ENCODE measurements at places on chromosomes 5 and 9. TPM values are rescaled to one million over a fixed set of nuclear protein-coding genes. Genes with fewer than 3 reads are reported as not detected.

The F2RL1 gene
- total RNA-seq, result not detected

The INSL6 gene
- total RNA-seq, result not detected

The CCDC183 gene
- total RNA-seq, result 49.3 TPM

The SLC30A5 gene
- total RNA-seq, result 39.0 TPM

The C9orf50 gene
- 1.8 TPM for total RNA-seq

The SLIT3 gene
- 62.5 TPM for total RNA-seq

The MGAT4B gene
- 192 TPM for total RNA-seq

The KIF4B gene
- total RNA-seq, result not detected

- no peak for DNase-seq
Measured at GRCh38 chr9:33861917-33862453, 45.0 kb downstream of the UBE2R2 start.

DNA sequence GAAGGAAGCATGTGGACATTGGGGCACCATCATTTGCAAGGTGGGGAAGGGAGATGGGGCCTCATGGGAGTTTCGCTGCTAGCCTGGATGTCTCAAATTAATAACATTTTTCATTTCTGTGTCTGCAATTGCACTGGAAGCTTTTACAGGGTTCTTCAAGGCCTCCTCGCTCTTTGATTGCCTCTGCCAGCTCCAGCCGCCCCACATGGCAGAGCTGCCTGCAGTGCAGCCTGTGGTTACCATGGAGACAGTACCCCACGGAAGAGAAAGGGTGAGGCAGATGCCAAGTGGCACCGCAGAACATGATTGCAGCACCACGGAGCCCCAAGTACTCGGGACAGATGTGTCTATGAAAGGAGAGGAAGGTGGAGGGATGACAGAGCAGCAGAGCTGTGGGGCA, 25.4 kb downstream of the CTNND2 start:
- no peak for DNase-seq

DNA sequence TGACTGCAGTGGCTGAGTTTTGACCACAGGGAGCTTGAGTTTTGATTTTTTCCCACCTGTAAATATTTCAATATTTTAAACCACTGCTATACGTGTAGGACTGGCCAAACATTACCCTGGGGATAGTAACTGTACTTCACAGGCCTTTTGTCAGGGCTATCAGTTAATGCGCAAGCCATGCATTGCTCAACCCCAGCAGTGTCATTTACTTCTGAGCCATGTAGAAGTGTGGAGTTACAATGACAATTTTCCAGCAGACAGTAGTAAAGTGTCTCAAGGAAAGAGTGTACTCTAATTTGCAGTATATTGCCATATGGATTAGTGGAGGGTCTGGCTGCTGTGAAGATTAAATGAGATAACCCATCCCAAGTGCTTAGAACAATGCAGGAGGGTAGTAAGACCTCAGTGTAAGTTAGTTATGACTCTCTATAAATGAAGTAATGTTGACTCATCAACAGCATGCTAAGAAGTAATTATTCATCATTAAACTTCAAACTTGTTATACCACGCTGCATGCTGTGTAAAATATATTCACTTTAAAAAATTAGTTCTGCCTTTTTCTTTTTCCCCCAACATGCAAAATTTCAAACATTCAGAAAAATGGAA, 489.2 kb downstream of the KDM4C start:
- no peak for DNase-seq

DNA sequence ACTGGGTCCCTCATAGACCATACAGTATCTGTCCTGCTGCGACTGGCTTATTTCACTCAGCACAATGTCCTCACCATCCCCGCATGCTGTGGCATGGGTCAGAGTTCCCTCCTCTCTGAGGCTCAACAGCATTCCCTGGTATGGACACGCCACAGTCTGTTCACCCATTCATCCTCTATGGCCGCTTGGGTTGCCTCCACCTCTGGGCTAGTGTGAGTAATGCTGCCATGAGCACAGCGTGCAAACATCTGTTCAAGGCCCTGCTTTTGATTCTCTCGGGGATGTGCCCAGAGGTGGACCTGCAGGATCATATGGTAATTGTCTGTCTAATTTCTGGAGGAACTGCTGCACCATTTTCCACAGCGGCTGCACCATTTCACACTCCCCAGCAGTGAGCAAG, 5.5 kb upstream of the FBP2 start:
- DNase-seq, result no peak

- no peak for DNase-seq
Measured at GRCh38 chr5:168925160-168925559, 346.0 kb upstream of the PANK3 start.

DNA sequence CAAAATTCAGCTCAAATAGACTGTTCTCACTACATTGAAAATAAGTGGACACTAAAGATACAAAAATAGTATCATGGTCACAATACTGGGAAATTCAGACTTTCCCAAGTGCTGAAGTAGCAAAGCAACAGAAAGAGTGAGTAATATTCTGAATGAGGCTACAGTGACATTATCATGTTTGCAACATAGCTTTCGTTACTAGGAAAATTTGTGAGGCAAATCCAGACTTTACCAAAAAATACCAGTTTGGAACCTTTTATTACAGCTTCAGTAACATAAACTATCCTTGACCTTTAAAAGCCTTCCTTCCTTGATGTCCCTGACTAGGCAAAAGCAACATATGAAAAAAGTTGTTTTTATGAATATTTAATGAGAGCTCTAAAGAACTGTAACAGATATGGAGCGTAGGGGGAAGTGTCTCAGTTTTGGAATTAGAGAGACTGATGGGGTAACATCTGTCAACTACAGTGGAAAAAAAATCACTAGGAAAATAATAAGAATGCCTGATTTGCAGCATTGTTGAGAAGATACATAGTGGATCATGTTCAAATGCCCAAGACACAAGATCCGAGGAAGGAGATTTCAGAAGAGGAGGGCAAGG, 312.9 kb downstream of the ADGRV1 start:
- DNase-seq, result no peak

DNA sequence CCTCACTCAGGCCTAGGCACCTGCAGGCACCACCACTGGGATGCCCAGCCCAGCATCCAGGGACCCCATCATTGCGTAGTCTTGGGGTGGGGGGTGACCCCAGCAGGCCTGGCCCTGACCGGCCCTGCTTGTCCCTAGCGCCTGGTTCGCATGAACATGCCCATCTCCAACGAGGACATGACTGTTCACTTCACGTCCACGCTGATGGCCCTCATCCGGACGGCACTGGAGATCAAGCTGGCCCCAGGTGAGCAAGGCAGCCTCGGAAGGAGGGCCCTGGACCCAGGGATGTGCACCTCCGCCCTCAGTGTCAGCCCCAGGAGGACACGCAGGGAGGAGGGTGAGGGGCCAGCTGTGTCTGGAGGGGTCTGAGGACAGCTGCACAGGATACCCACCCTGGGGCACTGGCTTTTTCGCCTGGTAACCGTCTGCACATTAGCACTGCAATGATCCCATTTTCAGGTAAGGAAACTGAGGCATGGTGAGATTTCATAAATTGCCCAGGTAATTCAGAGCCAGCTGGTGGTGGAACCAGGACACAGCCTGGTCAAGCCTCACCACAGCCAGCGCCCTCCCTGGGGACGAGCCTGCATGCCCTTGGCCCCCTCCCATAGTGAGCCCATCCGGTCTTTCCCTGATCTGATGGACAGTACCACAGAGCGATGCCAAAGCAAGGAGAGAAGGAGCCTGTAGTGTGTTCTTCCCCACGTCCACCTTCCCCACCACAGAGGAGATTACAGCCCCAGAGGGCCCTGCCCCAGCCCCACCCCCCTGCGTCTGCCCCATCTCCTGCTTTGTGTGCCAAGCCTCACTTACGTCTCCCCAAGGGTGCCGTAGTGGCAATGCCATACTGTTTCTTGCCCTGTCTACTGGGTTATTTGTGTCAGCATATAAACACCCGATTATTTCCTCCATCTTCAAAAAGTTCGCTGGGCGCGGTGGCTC, 228.3 kb downstream of the CACNA1B start:
- no peak for DNase-seq

- no peak for DNase-seq
Measured at GRCh38 chr5:177510567-177511053, 984 bp upstream of the DOK3 start.

DNA sequence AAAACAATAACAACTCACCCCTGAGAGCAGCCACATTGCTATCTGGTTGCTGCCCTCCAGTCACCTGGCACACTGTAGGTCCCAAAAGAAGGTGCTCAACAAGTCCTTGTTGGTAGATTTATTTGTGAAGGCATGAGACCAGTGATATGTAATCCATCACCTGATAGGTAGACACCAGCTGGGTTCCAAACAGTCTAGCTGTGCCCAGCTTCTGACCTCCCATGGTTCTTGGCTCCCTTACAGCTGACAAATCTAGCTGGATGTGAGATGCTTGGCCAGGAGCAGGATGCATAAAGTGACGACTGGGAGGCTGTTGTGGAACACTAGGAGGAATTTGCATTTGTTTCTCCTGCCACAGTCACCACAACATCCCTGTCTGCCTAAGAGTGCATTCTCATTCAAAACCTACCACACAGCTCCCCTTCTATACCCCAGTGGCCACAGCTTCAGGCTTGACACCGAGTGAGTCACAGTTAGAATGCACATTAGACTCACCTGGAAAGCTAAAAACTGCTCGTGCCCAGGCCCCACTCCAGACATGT, 7.8 kb upstream of the VLDLR start:
- no peak for DNase-seq

- DNase-seq, result no peak
Measured at GRCh38 chr5:543755-544674, 19.8 kb upstream of the SLC9A3 start.

- peak; percentile 23 for DNase-seq
Measured at GRCh38 chr5:158773161-158773560, 326.6 kb downstream of the EBF1 start.

GRCh38 chr9:71352837-71353236, 231.4 kb upstream of the TRPM3 start:
- DNase-seq, result no peak

DNA sequence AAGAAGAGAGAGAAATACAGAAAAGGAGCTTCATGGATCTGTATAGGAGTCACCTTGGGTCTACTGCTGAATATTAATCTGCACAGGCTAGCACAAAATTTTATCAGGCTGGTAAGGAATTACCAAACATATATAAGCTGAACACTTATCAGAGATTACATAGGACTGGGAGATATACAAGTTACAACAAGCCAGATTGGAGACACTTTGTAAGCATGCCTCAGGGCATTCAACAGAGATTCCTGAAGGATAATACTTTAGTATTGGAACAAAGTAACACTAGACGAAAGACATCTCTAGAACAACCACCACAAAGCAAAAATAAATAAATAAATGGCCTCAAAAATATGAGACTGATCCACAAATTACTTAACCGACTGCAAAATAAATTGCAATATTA, 197.8 kb downstream of the ANXA1 start:
- no peak for DNase-seq

- no peak for DNase-seq
Measured at GRCh38 chr9:32487981-32488380, 38.0 kb downstream of the RIGI start.

DNA sequence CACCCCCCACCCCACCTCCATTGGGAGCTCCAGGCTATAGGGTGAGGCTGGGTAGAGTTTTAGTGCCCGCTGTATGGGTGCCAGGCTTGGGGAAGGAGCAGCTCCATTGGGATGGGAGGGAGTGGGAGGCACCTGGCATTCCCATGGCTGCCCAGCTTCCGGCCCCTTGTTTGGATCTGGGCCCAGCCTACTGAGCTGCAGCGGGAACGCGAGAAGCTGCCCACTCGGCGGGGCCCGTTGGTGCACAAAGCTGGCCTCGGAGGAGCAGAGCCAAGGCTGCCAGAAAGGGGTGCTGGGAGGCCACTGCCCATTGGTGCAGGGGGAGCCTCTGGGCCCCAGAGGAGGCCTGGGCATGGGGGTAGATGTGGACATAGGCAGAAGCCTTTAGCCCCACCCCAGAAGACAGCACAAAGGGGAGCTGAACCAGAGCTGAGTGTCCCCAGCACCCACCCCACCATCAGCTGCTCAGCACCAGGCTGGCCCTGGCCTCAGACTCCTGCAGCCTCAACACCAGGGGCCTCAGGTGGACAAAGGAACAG, 4.4 kb downstream of the LCN9 start:
- DNase-seq, result no peak

DNA sequence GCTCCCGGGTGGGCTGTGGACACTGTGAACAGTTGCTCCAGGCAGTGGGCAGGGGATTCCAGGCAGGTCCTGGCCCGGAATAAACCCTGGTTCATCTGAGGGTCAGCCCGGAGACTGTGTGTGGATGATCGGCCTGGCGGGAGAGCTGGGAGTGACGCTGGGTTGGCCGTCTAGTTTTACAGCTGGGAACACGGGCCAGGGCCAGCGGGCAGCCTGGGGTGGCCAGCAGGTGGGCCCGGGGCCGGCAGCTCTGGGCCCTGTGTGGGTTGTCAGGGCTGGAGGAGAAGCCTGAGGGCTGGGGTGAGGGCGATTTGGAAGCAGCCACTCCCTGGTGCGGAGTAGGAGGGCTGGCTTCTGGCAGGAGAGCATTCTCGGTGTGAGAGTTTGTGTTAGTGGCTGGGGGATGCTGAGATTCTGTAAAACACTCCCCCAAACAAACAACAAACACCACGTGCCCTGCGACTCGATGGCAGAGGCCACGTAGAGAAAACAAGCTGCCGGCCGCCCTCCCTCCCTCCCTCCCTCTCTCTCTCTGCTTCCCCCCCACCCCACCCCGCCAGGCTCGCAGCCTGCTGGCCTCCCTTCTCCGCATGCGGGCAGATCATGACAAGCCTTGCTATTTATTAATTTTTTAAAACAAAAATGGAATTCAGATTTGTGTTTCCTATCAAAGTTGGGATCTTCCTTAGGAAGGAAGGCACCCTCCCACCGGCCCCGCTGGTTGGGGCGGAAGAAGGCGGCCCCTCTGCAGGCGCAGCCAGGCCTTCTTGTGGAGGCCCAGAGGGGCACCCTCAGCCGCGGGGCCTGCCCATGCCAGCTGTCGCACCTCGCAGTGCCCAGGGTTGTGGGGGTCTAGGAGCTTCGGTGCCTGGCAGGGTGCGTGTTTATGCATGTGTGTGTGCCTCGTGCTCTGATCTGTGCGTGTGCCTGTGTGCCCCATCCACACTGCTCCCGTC, 49.5 kb downstream of the RXRA start:
- peak; percentile 36 for DNase-seq

DNA sequence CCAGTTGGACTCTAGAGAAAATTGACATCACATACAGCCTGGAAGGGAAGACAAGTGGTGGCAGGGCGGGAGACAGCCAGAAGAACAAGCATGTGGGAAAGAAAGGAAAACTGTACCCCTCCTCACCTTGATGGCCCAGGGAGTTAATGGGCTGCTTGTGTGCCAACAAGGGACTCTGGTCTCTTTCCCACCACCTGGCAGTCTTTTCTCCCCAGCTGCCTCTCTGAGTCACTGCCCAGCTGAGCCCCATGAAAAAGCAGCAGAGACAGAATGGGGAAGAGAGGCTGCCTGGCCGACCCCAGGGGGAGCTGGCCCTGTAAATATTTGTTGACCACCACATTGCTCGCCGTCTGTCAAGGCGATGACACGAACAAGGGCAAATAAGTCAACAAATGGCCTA, 359.4 kb downstream of the ENC1 start:
- DNase-seq, result no peak
